Gastrocnemius medialis (tissue), 4 donors: ENCODE measurements at places on chromosomes 2 and 18. TPM values are rescaled to one million over a fixed set of nuclear protein-coding genes. Genes with fewer than 3 reads are reported as not detected.

DNA sequence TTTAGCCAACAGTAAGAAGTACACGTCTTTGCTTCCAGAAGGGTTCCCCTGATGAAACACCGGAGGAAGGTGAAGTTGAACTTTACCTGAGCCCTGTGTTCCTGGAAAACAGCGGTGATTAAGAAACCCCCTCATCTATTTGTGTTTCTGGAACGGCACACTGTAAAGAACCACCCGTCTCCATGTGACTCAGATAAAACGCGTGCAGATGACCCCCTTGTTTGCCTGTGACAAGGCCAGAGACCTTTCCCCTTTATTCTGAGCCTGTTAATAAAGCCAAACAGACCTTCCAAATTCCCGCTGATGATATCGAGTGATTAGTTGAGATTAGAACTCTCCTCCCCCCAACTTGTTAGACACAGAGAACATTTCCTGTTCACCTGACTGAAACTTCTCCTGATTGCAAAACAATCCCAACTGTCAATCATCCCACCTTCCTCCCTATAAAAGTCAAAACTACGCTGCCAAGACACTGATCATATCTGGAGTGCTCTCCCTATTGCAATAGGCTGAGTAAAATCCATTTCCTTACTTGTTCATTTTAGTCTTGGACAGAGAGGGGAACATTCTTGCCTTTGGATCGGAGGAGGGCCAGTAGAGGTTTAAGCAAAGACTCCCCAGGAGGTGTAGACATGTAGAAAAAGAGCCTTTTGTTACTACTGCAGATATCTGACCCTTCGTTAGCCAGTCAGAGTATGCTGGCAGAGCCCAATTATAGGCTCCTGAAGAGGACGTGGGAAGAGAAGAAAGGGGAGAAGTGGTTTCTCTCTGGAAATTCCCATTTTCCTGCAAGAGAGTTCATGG lies 914 bp upstream of the IWS1 start:
- H3K36me3 ChIP-seq = peaks cover 11% of the 10 kb centered on the region
- peaks cover 19% of the 10 kb centered on the region for H3K4me1 ChIP-seq
- H3K27ac ChIP-seq = peak overlapping the region; percentile 95
- H3K4me3 ChIP-seq = peak overlapping the region; percentile 97
- no peak for DNase-seq

- no peak for DNase-seq
- no peaks in the 10 kb centered on the region for H3K27me3 ChIP-seq
- H3K4me1 ChIP-seq = no peaks in the 10 kb centered on the region
- H3K27ac ChIP-seq = no peak overlapping the region
- H3K4me3 ChIP-seq = no peak overlapping the region
These were observed 111.9 kb upstream of the EPB41L5 start for GRCh38 chr2:119901013-119901412.

DNA sequence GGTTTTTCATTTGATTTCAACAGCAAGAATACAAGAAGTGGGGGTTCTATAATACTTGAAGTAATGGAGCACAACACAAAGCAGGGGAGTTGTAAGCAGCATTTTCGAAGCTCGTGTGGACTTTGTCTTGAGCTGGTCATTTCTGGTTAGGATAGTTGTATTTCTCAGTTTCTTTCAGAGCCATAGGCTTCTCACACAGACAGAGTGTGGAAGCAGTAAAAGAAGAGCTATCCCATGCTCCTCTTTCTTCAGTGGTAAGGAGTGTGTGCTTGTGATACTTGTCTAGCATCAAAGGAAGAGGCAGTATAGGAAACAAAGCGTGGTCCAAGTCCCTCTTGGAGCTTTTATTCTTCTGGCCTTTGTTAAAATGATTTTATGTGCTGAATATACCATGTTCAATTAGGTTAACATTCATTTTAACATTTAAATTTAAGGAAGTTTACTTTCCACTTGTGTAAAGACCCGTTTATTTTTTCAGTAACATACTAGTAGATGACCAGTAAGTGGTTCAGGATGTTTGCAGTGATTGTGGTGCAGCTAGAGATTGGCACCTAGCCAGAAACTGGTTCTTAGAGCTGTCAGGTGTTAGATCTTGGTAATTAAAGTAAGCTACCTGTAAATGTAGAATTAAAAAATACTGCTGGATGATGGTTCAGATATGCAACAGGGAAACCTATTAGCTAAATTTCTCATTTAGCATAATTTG lies 14.6 kb downstream of the CCNYL1 start:
- no peak overlapping the region for H3K27ac ChIP-seq
- no peaks in the 10 kb centered on the region for H3K27me3 ChIP-seq
- DNase-seq = no peak
- H3K4me3 ChIP-seq = no peak overlapping the region
- no peaks in the 10 kb centered on the region for H3K36me3 ChIP-seq

DNA sequence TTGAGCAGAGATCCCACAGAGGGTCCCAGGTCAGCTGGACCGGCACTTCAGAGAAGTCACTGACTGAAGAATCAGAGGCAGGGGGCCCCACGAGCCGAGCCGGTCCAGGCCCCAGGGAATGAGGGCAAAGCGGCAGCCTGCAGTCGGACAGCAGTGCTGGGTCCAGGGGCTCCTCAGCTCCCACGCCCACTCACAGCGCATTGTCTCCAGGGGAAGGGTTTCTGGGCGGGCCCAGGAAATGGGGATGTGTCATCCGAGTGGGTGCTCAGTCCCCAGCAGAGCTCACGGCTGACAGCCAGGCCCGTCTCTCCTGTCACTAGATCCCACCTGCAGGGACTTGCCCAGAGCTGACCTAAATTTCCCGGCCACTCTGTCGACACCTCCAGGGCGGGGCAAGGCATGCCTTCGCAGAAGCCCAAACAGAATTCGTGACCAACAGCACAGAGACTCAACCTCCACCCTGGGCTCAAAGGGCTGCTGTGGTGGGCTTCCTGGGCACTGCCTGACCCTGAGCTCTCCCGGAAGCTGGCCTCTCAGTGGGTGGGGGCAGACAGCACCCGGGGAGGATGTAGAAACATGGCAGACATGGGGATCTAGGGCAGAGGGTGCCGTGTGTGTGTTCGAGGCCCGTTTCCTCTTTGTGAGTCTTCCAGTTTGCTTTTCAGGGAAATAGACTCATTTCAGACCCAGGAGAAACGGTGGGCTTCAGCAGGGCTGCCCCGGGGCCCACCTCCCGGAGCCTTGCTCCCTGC lies 42.1 kb upstream of the TAF1B start:
- H3K4me3 ChIP-seq = no peak overlapping the region
- peak overlapping the region; percentile 63 for H3K27ac ChIP-seq
- no peaks in the 10 kb centered on the region for H3K36me3 ChIP-seq
- H3K27me3 ChIP-seq = no peaks in the 10 kb centered on the region
- peaks cover 29% of the 10 kb centered on the region for H3K4me1 ChIP-seq
- DNase-seq = peak; percentile 32

GRCh38 chr2:128442891-128443302 lies 124.2 kb upstream of the HS6ST1 start:
- H3K27me3 ChIP-seq = no peaks in the 10 kb centered on the region
- no peak for DNase-seq
- no peak overlapping the region for H3K4me3 ChIP-seq
- H3K27ac ChIP-seq = no peak overlapping the region

DNA sequence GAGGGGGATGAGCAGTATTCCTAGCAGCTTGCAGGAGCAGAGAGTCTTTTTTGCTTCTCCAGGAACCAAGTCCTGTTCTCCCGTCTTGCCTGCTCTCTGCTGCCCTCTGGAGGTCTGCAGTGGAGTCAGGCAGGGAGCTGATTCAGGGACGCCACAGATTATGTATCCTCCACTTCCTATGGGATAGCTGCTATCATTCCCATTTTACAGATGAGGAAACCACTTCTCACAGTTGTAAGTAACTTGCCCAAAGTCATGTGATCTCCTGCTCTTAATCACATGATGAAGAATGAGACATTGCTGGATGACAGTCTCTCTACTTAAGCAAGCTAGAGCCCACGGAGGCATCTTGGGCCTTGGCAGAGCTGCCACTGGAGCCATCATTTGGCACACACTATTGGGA lies 8.3 kb downstream of the SLC4A5 start:
- peaks cover 5% of the 10 kb centered on the region for H3K36me3 ChIP-seq
- DNase-seq = peak; percentile 56
- no peak overlapping the region for H3K4me3 ChIP-seq
- H3K4me1 ChIP-seq = no peaks in the 10 kb centered on the region
- H3K27me3 ChIP-seq = no peaks in the 10 kb centered on the region

- no peak for DNase-seq
- peaks cover 22% of the 10 kb centered on the region for H3K36me3 ChIP-seq
- peaks cover 40% of the 10 kb centered on the region for H3K4me1 ChIP-seq
- H3K4me3 ChIP-seq = peak overlapping the region; percentile 98
- peak overlapping the region; percentile 100 for H3K27ac ChIP-seq
These were observed 679 bp downstream of the CLK1 start for GRCh38 chr2:200863782-200864175.

GRCh38 chr2:88429929-88430328 lies 22.6 kb downstream of the FOXI3 start:
- no peak for DNase-seq
- no peaks in the 10 kb centered on the region for H3K4me1 ChIP-seq
- no peak overlapping the region for H3K27ac ChIP-seq
- no peaks in the 10 kb centered on the region for H3K36me3 ChIP-seq
- H3K4me3 ChIP-seq = no peak overlapping the region
- H3K27me3 ChIP-seq = no peaks in the 10 kb centered on the region

DNA sequence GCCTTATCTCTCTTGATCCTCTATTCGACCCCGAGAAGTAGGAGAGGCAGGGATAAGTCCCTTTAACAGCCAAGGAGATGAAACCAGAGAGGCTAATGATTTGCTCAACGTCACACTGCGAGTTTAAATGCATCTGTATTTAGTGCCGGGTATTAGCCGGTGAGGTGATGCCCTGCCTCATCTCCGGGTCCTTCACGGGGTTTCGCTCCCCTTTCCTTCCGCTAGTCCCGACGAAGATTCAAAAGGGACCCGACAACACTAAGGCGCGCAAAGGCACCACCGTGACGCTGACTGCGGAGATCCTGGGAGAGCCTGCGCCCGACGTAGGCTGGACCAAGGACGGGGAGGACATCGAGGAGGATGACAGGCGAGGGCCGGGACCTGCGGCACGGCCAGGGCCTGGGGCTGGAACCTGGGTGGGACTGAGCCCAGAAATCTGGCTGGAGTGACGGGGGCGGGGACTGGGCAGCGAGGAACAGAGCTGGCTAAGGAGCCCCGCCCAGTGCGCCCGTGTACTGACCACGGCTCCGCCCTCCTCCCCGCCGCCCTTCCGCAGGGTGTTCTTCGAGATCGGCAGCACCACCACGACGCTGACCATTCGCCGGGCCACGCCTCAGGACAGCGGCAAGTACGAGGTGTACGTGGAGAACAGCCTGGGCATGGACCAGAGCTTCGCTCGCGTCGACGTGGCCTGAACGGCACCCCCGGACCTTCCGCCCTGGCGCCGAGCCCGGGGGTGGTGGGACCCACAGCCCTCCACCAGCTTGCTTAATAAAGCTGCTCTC lies 1.0 kb upstream of the GMPPA start:
- H3K36me3 ChIP-seq = peaks cover 18% of the 10 kb centered on the region
- no peaks in the 10 kb centered on the region for H3K27me3 ChIP-seq
- H3K4me1 ChIP-seq = peaks cover 39% of the 10 kb centered on the region
- peak overlapping the region; percentile 91 for H3K27ac ChIP-seq
- peak; percentile 89 for DNase-seq
- H3K4me3 ChIP-seq = peak overlapping the region; percentile 87

GRCh38 chr2:188441288-188441947 lies 149.7 kb downstream of the GULP1 start:
- no peak for DNase-seq
- H3K36me3 ChIP-seq = no peaks in the 10 kb centered on the region
- no peak overlapping the region for H3K4me3 ChIP-seq

- H3K27me3 ChIP-seq = peaks cover 53% of the 10 kb centered on the region
- no peaks in the 10 kb centered on the region for H3K36me3 ChIP-seq
- no peak overlapping the region for H3K4me3 ChIP-seq
- no peaks in the 10 kb centered on the region for H3K4me1 ChIP-seq
These were observed 1.3 kb downstream of the TMEM163 start for GRCh38 chr2:134717286-134718022.

- H3K27me3 ChIP-seq = no peaks in the 10 kb centered on the region
- H3K4me3 ChIP-seq = no peak overlapping the region
- H3K27ac ChIP-seq = no peak overlapping the region
- H3K4me1 ChIP-seq = no peaks in the 10 kb centered on the region
- DNase-seq = no peak
- H3K36me3 ChIP-seq = no peaks in the 10 kb centered on the region
These were observed 18.0 kb upstream of the HK2 start for GRCh38 chr2:74815941-74816340.

GRCh38 chr2:9806656-9807055 lies 36.6 kb upstream of the TAF1B start:
- H3K27me3 ChIP-seq = no peaks in the 10 kb centered on the region
- peaks cover 19% of the 10 kb centered on the region for H3K4me1 ChIP-seq
- no peak for DNase-seq
- no peak overlapping the region for H3K27ac ChIP-seq

DNA sequence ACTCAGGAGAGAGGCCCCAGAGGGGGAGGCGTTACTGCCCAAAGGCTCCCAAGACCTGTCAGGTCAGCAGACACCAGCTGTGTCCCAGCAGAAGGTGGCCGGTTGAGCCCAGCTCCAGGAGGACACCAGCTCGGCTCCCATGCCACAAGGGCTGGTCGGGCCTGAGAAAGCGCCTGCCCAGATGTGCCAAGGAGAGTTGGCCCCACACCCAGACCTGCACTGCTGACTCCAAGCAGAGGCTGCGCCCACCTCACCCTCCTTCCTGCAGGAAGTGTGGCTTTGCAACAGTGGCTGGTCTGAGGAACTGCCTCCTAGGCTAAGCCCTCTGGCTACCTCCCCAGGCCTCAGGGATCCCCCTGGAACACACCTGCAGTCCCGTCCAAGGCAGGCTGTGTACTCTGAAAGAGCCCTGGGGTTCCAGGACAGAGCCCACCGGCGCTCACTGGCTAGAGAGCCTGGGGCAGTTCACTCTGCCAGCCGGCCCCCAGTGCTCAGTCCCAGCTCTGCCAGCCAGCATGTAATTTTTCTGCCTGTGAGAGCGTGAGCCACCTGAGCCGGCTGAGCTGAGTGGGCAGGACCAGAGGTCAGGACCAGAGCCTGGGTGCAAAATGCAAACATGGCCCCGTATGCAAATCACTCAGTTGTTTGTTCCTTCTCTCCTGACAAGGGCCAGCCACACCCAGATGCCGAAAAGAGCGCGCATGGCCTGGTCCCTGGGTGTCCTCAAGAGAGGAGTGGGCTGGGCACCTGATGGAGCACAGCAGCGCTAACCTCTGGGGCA lies 36.9 kb upstream of the PTMA start:
- H3K4me3 ChIP-seq = no peak overlapping the region
- DNase-seq = no peak
- H3K27me3 ChIP-seq = no peaks in the 10 kb centered on the region
- no peaks in the 10 kb centered on the region for H3K36me3 ChIP-seq
- peaks cover 25% of the 10 kb centered on the region for H3K4me1 ChIP-seq

- DNase-seq = no peak
- H3K27me3 ChIP-seq = no peaks in the 10 kb centered on the region
- peaks cover 44% of the 10 kb centered on the region for H3K4me1 ChIP-seq
- no peak overlapping the region for H3K4me3 ChIP-seq
These were observed 34.6 kb downstream of the MBP start for GRCh38 chr18:77098029-77098428.

LOXHD1 gene
- 0.41 TPM for total RNA-seq

PTH2R gene
- total RNA-seq = not detected

POTEF gene
- not detected for total RNA-seq

TXNDC9 gene
- total RNA-seq = 27.2 TPM

THSD7B gene
- not detected for total RNA-seq

DLX1 gene
- not detected for total RNA-seq
